ENCODE measurements at places on chromosomes 13 and 19. TPM values are rescaled to one million over a fixed set of nuclear protein-coding genes. Genes with fewer than 3 reads are reported as not detected.
A peak's percentile ranks its signal among the peaks of the same experiment; 100 is the strongest.

DNA sequence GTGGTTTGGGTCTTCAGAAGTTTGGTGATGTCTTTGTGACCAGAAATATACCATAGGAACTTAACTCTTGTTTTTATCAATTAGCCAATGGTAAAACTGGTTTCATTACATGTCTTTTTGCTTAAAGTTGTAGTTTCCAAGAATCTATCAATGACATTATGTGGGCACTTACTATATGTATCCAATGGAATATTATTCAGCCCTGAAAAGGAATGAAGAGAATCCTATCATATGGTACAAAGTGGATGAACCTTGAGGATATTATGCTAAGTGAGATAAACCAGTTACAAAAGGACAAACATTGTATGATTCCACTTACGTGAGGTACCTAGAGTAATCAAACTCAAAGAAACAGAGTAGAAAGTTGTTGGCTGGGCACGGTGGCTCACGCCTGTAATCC lies 26.4 kb downstream of the RCBTB1 start:
- no peak for DNase-seq

DNA sequence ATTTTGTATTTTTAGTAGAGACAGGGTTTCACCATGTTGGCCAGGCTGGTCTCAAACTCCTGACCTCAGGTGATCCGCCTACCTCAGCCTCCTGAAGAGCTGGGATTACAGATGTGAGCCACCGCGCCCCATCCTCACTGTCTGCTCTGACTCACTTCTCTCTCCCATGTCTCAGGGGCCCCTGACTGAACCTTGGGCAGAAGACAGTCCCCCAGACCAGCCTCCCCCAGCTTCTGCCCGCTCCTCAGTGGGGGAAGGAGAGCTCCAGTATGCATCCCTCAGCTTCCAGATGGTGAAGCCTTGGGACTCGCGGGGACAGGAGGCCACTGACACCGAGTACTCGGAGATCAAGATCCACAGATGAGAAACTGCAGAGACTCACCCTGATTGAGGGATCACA lies 5.0 kb downstream of the SIGLEC9 start:
- no peak for DNase-seq

DNA sequence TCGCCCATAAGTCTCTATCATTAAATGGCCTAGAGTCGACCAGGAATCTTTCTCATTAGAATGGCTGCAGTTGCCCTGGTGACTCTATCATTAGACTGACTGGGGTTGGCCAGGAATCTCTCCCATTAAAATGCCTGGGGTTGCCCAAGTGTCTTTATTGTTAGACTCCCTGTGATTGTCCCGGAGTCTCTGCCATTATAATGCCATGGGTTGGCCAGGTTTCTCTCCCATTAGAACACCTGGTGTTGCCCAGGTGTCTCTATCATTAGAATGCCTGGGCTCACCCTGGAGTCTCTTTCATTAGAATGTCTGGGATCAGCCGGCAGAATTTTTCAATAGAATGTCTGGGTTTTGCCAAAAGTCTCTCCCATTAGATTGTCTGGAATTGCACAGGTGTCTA lies 1459.3 kb downstream of the UQCRFS1 start:
- no peak for DNase-seq

GRCh38 chr13:113962975-113963374 lies 10.9 kb downstream of the C13orf46 start:
- no peak for DNase-seq

DNA sequence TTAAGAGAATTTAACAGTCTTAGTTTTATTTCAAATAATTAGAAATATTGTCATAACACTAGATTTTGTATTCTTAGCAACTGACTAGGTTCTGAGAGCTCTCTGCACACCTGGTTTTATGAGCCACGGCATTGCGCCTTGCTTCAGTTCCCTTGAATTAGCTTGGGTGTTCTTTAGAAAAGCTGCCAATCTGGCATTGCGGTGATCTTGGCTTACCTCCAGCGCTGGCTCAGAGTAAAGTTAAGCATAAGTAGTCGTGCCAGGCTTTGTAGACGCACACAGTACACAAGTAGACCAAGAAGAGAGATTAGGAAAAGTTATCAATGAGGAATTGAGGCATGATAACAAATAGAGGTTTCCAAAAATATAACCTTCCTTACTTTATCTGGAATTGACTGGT lies 45.7 kb downstream of the TPP2 start:
- no peak for DNase-seq

The KIR2DL4 gene
- not detected for total RNA-seq

- peak; percentile 78 for DNase-seq
Observed at GRCh38 chr13:78595495-78596398, 7.6 kb downstream of the POU4F1 start.

DNA sequence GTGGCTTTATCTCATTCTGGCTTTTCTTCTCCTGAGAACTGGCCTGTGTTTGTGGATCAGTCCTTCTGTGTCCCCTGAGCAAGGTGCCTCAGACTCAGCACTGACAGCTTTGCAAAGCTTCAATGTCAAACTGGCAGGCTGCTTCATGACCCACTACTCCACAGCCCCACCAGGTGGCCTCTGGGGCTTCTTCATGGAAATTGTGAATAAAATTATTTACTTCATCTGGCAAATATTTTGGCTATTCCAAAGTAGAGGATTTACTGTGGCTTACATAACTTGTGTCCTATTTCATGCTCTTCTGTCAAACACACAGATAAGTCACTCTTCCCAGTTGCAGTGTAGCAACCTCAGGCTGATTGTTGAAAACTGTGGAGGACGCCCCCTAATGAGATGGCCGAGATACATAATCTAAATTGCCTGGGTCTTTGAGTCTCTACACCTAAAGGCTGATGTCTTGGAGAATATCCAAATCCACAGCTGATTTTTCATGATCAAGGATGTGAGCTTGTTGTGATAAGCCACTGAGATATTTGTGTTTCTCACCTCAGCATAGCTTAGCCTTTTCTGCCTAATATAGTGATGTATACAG lies 721.9 kb upstream of the SLC10A2 start:
- no peak for DNase-seq

The TUBB4A gene
- 0.17 TPM for total RNA-seq

The KANK3 gene
- 0.40 TPM for total RNA-seq

DNA sequence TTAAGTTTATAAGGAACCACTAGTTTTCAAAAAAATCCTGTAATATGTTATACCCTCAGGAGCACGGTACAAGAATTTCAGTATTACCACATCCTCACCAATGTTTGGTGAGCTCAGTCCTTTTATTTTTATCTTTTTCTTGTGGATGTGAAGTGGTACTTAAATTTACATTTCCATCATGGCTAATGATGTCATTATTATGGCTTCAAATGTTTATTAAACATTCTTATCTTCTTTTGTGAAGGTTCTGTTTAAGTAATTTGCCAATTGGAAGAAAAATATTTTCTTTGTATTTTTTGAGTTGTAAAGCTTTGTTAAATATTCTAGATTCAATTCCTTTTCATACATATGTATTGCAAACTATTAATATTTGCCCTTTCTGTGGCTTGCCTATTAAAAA lies 291.0 kb downstream of the ENOX1 start:
- no peak for DNase-seq

The NEK5 gene
- total RNA-seq = 0.23 TPM

DNA sequence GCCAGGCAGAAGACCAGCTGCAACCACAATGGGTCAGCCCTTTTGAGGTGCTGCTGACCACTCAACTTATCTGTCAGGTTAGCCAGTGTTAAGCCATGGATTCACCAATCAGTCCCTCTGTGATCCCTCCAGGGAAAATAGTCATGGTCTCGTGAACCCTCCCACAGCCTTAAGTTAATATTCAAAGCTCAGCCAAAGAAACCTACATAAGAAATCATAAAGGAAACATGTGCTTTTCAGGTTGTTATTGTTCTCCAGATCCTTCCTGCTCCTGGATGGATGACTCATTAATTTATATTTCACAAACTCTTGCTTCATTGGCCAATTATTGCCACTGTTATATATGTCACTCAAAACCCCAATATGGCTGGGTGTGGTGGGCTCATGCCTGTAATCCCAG lies 161.9 kb downstream of the B3GLCT start:
- DNase-seq = no peak

The OR7D2 gene
- not detected for total RNA-seq

DNA sequence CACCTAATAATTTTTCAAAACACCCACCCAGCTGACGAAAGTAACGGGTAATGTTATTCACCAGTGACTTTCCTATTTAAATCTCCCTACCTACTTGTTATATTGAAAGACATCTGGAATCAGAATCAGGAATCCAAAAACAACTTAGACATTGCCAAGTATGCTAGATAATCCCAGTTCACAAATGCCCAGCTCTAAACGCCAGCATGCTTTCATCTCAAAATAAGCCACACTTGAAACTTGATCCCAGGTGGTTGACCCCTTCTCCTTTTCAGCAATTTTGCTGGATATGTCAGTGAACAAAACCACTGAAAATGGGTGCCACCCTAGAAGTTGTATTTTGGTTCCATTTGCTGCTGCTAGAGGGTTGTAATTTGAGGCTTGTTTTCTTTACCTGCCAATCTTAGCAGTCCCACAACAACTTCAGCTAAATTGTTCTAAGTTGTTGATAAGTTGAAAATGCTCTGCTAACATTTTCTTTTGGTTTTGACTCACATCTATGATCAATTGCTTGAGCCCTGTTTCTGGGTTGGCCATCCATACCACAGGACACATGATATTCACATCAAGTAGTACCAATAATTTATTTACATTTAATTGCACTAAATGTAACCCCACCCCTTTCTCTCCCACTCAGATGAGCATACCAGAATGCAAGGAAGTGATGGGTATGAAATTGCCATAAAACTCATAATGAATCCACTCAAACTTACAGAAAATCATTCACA lies 66.4 kb downstream of the DCT start:
- DNase-seq = no peak

DNA sequence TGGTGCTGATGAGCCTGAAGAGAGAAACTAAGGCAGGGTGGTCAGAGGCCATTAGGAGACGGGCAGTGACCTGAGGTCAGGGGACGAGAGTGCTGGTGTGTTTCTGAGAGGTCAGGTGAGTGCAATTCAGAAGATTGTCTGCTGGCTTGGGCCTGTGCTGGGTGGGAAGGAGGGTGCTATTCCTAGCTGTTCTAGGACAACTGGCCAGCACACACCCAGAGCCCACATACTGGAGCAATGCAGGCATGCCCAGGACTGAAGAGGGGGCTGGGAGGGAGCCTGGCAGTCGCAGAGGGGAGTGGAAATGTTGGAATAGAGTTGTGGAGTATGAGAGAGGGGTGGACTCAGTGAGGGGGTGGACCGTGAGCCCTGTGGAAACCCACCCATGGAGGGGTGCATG lies 16.5 kb downstream of the ARHGEF7 start:
- DNase-seq = no peak

GRCh38 chr13:79684371-79684770 lies 203.4 kb downstream of the NDFIP2 start:
- DNase-seq = no peak

GRCh38 chr19:1699998-1700732 lies 47.8 kb upstream of the TCF3 start:
- no peak for DNase-seq

The SYNGR4 gene
- total RNA-seq = not detected

- DNase-seq = no peak
Observed at GRCh38 chr13:27080018-27080948, 91.3 kb downstream of the USP12 start.
